ENCODE measurements at places on chromosomes 1 and 21. TPM values are rescaled to one million over a fixed set of nuclear protein-coding genes. Genes with fewer than 3 reads are reported as not detected.

The SPATC1L gene
- 58.8 TPM for total RNA-seq

The ADAM30 gene
- total RNA-seq = not detected

The PHLDA3 gene
- total RNA-seq = 54.4 TPM

The NR0B2 gene
- 3.9 TPM for total RNA-seq

The TAF1A gene
- total RNA-seq = 5.7 TPM

The KIF21B gene
- 3.5 TPM for total RNA-seq

The B3GALT5 gene
- 1.4 TPM for total RNA-seq

The TSTD1 gene
- total RNA-seq = 347 TPM

The ALG14 gene
- total RNA-seq = 4.1 TPM

The ZNF648 gene
- 0.12 TPM for total RNA-seq
